ENCODE measurements at places on chromosomes 3 and 15.

DNA sequence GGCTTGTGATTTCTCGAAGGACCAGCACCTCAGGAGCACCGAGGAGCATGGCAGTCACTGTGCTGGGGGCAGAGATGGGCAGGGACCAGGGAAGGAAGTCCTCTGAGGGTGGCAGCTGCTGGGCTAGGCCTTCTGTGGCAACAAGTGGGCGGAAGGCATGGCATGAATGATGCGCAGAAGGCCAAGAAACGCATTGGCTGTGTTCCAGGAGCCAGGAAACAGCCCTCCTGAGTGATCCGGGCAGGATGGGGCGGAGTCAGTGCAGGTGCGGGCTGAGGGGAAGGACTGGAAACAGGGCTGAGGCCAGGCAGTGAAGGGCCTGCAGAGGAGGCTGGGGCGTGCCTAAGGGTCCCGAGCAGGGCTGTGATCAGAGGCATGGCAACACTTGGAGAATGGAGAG is 23.6 kb downstream of the MRPS11 start:
- no peak for DNase-seq

DNA sequence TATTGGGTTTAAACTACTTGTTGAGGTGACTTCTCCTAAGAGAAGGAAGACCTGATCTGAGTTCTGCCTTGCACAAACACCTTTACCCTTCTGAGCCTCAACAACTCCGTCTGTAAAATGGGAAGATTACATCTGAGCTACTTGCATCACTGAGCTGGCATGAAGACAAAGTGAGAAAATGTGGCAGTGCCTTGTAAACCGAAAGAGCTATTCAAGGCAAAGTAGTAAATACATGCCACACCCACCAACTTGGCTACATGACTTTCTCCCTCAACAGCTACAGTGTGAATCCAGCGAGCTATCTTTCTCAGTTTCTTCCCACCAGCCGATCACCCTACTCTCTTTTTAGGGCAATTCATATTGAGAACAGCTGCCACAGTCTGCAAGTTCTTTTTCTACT is 148.3 kb downstream of the FOXB1 start:
- DNase-seq = no peak

GRCh38 chr15:33395846-33396245 is 85.1 kb downstream of the RYR3 start:
- DNase-seq = no peak

DNA sequence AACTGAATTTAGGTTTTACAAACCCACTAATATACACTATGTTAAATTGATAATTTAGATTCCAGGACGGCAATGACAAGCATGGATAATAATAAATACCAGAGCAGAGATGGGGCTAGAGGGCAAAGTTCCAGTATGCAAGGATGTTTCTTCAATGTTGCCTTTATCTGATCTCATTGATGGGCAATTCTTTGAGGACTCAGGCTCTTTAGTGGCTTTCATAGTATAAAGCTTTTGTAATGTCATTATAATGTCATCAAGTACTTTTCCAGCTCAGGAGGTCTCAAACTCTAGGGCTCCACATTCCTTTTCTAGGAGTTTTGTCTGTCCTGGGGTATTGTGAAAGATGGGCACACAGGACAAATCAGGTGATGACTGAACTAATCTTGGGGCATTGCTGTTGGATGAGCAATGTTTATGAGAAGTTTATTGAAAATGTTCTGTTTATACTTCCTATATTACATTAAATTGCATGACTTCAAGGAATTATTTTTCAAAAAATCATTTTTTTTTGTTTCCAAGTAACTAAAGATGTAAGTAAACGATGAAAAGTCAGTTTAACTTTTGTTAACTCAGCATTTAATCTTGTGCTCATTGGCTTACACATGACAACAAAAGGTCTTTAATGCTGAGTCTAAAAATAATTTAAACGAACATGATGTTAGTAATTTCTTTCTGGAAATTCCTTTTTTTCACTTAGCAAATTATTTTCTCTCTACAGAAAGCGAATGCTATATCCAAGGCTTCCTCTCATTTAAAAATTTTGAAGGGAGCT is 116.4 kb downstream of the OXSM start:
- DNase-seq = no peak

- no peak for DNase-seq
Measured at GRCh38 chr3:143237077-143237627, 117.6 kb downstream of the CHST2 start.

DNA sequence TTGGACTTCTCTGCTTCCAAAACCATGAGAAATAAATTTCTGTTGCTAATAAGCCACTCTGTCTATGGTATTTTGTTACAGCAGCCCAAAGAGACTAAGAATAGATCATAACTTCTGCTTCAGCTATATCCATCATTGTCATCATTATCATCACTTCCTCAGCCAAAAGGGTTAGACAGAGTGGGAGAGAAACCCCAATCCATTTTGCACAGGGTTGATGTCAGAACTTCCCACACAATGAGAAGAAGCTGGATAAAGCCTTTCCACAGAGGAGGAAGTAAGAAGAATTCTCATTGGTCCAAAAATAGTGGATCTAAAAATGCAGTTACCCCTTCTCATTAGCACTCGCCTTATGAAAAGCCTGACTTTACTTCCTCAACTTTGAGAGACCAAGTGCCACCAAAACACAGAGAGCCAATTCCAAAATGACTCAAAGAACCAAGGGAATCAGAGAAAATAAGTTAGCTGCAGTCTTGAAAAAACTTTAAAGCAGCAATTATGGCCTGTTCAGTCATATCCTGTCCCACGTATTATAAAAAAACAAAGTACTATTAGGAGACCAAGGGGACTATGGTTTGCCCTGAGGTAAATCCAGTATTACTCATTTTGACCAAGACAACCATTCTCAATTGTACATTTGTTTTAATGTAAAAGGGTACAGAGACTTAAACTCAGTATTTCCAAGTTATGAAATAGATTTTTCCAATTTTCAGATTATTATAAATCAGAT is 80.2 kb downstream of the WNT5A start:
- no peak for DNase-seq

DNA sequence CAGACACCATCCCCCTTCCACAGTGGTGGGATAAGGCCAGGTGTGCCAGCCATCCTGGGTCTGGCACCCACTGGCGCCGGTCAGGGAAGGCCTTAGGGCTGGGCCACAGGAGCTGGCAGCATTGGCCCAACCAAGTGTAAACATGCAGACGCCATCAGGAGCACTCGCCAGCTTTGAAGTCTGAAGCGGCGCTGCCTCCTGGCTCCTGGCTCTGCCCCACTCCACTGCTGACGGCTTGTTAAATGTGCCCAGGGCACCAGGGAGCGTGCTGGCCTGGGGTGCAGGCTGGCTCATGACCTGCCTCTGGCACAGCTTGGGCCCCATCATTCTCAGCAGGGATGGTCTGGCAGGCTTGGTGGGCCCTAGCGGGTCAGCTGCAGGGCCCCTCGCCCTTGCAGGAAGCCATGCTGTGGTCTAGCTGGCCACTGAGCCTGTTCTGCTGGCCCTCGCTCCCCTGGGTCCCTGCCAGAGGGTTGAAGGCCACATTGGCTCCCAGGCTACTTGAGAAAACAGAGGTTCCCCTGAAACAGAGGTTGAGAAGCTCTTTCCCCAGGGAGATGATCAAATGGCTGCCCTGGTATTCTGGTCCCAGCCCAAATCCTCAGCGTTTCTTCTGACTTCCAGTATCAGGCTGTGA is 116.6 kb downstream of the DNAJB8 start:
- no peak for DNase-seq

DNA sequence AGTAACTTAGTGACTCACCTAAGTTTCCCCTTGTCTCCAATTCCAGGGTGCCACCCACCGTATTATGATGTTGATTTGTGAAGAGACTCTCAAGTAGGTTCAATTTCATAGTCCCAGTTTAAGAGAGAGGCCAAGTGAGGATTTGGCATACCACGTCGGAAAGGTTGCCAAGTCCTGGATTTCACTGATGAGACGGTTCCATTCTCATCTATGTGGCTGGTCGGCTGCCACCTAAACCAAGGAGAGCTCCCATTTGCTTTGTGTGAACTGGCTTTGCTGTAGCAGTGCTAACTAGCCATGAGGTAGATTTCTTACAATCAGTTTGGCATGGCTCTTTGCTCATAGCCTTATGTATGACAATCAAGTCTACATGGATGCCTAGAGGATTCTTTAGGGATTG is 653.6 kb downstream of the NLGN1 start:
- DNase-seq = no peak

DNA sequence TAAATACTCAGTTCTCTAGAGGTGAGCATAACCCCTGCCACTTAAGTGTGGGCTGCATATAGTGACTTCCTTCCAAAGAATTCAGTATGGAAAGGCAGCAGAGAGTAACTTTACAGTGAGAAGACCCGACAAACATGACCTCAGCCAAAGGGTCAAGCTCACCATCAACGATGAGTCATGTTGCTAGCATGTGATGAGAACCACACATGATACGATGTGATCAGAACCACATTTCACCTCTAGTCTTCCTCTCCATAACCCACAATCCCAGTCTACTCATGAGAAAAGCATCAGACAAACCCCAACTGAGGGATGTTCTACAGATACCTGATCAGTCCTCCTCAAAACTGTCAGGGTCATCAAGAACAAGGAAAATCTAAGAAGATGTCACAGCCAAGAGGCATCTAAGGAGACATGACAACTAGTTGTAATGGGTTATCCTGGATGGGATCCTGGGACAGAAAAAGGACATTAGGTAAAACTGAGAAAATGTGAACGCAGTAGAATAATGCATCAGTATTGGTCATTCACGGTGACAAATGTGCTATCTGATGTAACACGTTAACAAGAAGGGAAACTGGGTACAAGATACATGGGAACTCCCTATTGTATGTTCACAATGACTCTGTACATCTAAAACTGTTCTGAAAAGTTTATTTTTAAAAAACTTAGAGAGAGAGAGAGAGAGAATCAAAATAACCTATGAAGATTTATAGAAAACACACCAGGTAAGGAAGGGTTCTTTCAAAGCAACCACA is 28.3 kb downstream of the SEC61A1 start:
- DNase-seq = no peak

- DNase-seq = no peak
Measured at GRCh38 chr3:152043620-152044019, 170.2 kb downstream of the SUCNR1 start.

- no peak for DNase-seq
Measured at GRCh38 chr15:41106947-41107346, 9.1 kb downstream of the INO80 start.

DNA sequence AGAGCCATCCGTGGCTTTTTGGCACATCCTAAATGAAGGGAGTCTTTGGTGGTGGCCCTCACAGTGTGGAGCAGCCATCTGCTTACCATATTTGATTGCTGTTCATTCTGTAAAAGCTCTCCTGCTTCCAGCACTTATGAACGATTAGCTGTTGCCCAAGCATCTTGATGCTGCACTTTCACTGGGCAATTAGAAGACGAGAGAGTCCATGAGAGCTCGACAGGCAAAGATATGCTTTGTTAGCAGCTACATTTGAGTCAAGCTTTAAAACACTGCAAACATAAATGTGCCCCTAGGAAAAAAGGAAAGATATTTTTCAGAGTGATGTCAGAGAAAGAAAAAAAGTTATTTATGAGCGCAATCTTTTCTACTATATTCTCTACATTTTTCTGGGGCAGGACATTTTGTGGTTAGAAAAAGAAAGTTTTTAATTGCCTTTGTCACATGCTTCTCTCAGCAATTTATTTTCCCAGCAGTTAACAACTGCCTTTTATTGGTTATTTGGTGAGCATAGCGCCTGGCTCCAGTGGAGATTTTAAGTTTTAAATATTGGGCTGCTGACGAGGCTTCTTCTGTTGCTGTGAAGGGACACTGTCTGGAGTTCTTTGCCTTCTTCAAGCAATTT is 468.4 kb downstream of the C3orf38 start:
- no peak for DNase-seq

DNA sequence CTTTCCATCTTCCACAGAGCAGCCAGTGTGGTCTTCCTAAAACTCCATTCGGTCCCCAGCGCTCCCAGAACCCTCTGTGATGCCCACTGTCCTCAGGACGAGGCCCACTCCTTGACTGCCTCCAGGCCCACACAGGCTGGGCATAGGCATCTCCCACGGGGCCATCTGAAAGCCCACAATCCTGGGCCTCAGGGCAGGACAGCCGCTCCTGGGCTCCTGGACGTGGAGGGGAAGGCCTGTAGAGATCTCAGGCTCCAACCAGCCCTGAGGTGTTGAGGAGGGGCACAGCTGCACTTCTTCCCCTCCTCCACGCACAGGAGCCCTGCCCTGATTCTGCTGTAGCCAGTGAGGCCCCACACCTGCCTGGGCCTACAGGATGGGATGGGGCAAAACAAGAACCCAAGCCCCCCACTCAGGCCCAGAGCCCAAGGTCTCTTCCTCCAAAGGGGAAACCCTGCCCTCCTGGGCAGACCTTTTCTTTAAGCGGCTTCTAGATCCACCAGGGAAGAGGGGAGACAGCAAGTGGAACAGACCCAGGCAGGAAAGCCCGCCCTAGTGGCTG is 25.9 kb downstream of the SHISA5 start:
- DNase-seq = no peak

GRCh38 chr3:46102059-46102779 is 74.9 kb upstream of the XCR1 start:
- DNase-seq = peak; percentile 21

- DNase-seq = no peak
Measured at GRCh38 chr3:177478170-177478867, 281.0 kb upstream of the TBL1XR1 start.

DNA sequence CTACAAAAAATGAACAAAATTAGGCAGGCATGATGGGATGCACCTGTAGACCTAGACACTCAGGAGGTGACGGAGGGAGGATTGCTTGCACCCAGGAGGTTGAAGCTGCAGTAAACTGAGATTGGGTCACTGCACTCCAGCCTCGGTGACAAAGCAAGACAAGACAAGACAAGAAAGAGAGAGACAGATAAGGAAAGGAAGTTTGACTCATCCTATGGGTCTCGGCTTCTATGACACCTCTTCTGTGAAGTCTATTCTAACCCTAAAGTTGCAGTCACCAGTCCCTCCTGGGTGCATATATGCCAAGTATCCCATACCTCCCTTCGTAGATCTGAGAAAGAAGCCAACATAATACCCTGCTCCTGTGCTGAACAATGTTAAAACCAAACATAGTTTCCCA is 7.9 kb upstream of the ZMAT3 start:
- DNase-seq = no peak

- DNase-seq = no peak
Measured at GRCh38 chr15:81152339-81152738, 18.3 kb downstream of the CFAP161 start.

- DNase-seq = no peak
Measured at GRCh38 chr15:29420188-29420587, 150.6 kb upstream of the NSMCE3 start.

- DNase-seq = peak; percentile 43
Measured at GRCh38 chr3:71874618-71875017, 89.7 kb upstream of the PROK2 start.

DNA sequence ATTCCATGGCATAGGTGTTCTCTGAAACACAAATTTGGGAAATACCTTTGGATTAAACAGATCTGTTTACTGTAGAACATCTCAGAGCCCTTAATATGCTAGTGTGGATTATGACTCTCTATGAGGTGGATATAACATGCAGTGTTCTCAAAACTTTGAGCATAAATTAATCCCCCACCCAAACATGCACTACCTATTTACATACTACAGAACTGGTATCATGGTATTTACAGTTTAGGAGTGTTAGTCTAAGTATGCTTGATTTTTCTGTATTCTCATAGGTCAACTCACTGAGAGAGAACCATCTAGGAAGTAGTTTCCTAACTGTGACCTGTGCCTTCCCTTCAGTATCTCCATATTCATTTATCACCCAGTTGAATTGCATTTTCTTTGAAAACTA is 30.9 kb upstream of the ZNF609 start:
- DNase-seq = no peak

- peak; percentile 74 for DNase-seq
Measured at GRCh38 chr15:45635191-45635638, 386 bp downstream of the SQOR start.

All from activated naive CD4-positive, alpha-beta T cell treated with anti-CD3 and anti-CD28 coated beads for 36 hours (primary cell).